ENCODE measurements at places on chromosomes 6 and 20. TPM values are rescaled to one million over a fixed set of nuclear protein-coding genes. Genes with fewer than 3 reads are reported as not detected.

GRCh38 chr6:53925891-53926290, 131.1 kb downstream of the LRRC1 start:
- H3K27me3 ChIP-seq, result no peaks in the 10 kb centered on the region
- DNase-seq, result no peak
- no peak overlapping the region for H3K27ac ChIP-seq
- H3K4me1 ChIP-seq, result peaks cover 36% of the 10 kb centered on the region
- H3K4me3 ChIP-seq, result no peak overlapping the region

DNA sequence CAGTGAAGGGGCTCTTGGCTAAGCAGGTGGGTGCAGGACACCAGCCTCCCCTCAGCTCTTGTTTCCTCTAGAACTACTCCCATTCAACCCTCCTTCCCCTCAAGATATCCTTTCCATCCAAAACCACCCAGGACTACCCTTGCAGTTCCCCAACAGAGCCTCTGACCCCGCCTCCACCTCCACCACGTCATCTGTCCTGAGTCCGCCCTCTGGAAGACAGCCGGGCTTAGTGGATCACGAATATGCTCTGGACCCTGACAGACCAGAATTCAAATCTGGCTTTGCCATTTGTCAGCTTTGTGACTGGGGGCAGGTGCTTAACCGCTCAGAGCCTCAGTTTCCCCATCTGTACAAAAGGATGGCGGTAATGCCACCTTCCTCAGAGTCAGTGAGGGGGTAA, 31.4 kb downstream of the TFEB start:
- H3K27me3 ChIP-seq, result no peaks in the 10 kb centered on the region
- no peaks in the 10 kb centered on the region for H3K36me3 ChIP-seq
- peaks cover 15% of the 10 kb centered on the region for H3K4me1 ChIP-seq

DNA sequence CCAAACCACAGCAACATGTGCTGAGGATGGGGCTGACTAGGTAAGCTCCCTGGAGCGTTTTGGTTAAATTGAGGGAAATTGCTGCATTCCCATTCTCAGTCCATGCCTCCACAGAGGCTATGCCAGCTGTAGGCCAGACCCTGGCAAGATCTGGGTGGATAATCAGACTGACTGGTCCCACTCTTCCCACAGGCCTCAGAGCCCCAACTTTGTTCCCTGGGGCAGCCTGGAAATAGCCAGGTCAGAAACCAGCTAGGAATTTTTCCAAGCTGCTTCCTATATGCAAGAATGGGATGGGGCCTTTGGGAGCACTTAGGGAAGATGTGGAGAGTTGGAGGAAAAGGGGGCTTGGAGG, 1.5 kb upstream of the VEGFA start:
- H3K27ac ChIP-seq, result no peak overlapping the region
- no peak overlapping the region for H3K4me3 ChIP-seq
- DNase-seq, result no peak
- no peaks in the 10 kb centered on the region for H3K36me3 ChIP-seq

DNA sequence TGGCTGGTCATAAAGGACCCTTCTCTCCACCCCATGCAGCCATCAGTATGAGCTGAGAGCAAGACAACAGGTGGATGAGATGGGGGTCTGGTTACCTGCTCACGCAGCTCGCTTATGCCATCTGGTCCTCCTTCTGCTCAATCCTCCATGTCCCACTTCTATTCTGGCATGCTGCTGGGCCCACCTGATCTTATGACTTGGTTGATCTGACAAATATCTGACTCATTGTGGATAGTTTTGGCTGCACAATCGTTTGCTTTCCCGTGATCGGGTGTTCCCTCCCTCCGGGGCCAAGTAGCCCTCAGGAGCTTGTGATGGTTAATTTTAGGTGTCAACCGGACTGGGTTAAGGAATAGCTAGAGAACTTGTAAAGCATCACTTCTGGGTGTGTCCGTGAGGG, 26.6 kb upstream of the ELMO2 start:
- no peak for DNase-seq
- H3K27me3 ChIP-seq, result peaks cover 15% of the 10 kb centered on the region
- peaks cover 7% of the 10 kb centered on the region for H3K36me3 ChIP-seq
- H3K27ac ChIP-seq, result no peak overlapping the region

The NAPB gene
- total RNA-seq, result 13.3 TPM

GRCh38 chr6:16729744-16730143, 31.5 kb downstream of the ATXN1 start:
- no peaks in the 10 kb centered on the region for H3K36me3 ChIP-seq
- H3K27ac ChIP-seq, result no peak overlapping the region
- H3K4me3 ChIP-seq, result no peak overlapping the region
- DNase-seq, result no peak
- no peaks in the 10 kb centered on the region for H3K27me3 ChIP-seq

- peaks cover 40% of the 10 kb centered on the region for H3K27me3 ChIP-seq
- peaks cover 14% of the 10 kb centered on the region for H3K4me1 ChIP-seq
- no peak overlapping the region for H3K4me3 ChIP-seq
- H3K27ac ChIP-seq, result no peak overlapping the region
Observed at GRCh38 chr6:169805242-169805838, 53.9 kb downstream of the ERMARD start.

DNA sequence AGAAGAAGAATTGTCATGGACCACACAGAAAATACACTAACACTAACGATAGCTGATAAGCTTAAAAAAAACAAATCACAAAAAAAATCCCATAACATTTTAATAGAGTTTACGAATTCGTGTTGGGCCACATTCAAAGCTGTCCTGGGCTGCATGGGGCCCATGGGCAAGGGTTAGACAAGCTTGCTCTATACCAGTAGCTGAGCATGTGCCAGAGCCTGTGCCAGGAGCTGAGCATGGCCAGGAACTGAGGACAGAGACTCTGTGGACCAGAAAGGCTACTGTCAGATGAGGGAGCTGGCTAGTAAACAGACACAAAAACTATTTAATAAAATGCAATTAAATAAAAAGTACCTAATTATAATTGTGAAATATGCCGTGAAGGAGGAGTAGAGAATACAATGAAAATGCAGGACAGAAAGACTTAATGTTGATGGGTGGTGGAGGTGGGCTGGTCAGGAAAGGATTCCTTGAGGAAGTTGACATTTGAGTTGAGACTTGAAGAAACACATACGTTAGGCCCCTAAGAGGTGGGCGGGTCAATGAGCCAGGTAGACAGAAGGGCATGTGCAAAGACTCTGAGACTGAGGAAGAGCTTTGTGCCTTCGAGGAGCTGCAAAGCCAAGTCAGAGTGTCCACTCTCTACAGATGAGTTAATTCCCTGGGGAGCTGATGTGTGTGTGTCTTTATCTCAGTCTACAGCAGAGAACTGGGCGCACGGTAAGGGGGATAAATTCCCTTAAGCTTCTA, 66.1 kb downstream of the JPH2 start:
- DNase-seq, result no peak
- H3K27me3 ChIP-seq, result no peaks in the 10 kb centered on the region
- H3K4me1 ChIP-seq, result 0 out of 2 replicates have a peak, but pooled peaks cover 3% of the 10 kb centered on the region
- no peak overlapping the region for H3K27ac ChIP-seq

The MYCT1 gene
- total RNA-seq, result 2.0 TPM

DNA sequence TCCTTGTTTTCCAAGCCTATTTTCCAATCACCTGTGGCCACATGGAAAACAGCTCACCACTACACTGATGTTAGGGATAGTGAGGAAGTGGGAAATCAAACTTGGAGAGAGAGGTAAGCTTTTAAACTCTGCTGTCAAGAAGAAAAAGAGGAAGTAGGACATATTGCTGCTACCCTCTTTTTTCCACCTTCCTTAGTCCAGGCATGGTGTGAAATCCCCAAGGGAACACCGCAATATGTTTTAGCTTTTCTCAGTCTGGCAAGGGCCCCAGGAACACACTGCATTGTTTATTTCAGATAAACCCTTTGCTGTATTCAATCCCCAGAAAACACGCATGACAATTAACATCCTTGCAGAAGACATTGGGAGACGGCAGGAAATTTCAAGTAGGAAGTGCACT, 61.3 kb downstream of the HS3ST5 start:
- peaks cover 5% of the 10 kb centered on the region for H3K36me3 ChIP-seq
- H3K4me1 ChIP-seq, result peaks cover 73% of the 10 kb centered on the region
- DNase-seq, result no peak

DNA sequence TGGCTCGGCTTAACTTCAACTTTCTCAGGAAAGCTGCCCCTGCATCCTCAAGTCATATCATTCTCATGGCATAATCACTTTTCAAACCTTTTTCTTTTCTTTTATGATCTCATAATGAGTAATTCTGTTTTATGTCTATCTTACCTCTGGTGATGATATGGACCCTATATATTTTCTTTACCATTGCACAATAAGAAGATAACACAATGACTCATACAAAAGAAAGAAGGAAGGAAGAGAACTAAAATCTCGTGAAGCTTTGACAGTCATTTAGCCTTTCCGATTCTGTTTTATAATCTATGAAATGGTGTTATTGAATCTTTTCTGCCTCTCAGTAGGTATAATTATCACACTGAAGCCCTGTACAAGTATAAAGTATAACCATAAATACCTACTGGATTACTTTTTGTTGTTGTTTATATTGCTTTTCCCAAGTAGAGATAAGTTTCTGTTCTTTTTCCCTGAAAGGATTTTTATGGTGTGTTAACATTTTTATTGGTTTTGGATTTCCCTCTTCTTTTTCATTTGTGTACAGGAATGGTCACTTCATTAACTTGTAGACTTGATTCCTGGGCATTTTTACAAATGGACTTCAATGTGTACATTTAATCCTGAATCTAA, 300.9 kb downstream of the LAMA2 start:
- H3K27me3 ChIP-seq, result no peaks in the 10 kb centered on the region
- H3K4me1 ChIP-seq, result peaks cover 12% of the 10 kb centered on the region
- no peak for DNase-seq
- H3K36me3 ChIP-seq, result no peaks in the 10 kb centered on the region
- H3K27ac ChIP-seq, result no peak overlapping the region

GRCh38 chr20:23794841-23795240, 31.7 kb downstream of the CST2 start:
- H3K4me3 ChIP-seq, result no peak overlapping the region
- peaks cover 5% of the 10 kb centered on the region for H3K27me3 ChIP-seq
- no peak for DNase-seq
- no peak overlapping the region for H3K27ac ChIP-seq
- H3K4me1 ChIP-seq, result peaks cover 4% of the 10 kb centered on the region

GRCh38 chr20:51132279-51132678, 109.4 kb upstream of the KCNG1 start:
- H3K36me3 ChIP-seq, result no peaks in the 10 kb centered on the region
- no peak overlapping the region for H3K27ac ChIP-seq
- no peak for DNase-seq
- no peak overlapping the region for H3K4me3 ChIP-seq
- no peaks in the 10 kb centered on the region for H3K27me3 ChIP-seq

The GMPR gene
- 2.4 TPM for total RNA-seq

DNA sequence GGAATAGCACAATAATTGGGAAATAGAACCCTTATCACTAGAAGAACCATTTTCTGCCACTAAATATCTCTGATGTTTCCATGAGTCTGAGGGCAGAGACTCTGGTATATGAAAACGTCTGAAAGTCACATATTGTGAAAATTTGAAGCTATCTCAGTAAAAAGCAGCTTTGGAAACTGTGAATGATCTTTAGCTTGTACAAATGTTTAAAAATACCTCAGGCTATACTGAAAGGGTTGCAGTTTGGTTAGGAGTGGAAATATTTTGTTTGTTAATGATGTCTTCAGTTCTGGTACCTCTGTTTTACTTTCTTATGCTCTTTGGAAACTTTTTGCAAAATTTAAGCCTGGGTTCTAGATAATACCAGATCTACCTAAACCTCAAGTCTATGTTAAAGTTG, 135.0 kb downstream of the SLC16A10 start:
- H3K4me1 ChIP-seq, result peaks cover 10% of the 10 kb centered on the region
- no peak for DNase-seq
- no peak overlapping the region for H3K4me3 ChIP-seq
- H3K27me3 ChIP-seq, result no peaks in the 10 kb centered on the region
- no peaks in the 10 kb centered on the region for H3K36me3 ChIP-seq

DNA sequence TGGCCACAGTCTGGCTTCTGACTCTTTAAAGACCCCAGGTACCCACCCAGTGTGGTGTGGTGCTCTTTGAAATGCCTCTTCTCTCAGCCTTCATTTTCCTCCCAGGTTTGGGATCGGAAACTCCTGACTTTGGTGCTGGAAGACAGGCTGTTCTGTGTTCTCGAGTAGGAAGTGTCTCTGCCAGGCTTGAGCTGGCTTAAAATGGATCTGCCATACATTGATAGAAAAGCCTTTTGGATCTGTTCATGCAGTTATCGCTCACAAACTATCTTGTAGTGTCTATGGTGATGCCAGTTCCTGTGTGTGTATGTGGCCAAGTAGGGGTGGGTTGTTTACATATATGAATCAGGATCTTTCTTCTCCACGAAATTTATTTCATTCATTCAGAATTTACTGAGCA, 307.3 kb upstream of the CHD6 start:
- no peak for DNase-seq
- H3K27ac ChIP-seq, result no peak overlapping the region
- 0 out of 2 replicates have a peak, but pooled peaks cover 7% of the 10 kb centered on the region for H3K36me3 ChIP-seq
- no peaks in the 10 kb centered on the region for H3K27me3 ChIP-seq
- H3K4me1 ChIP-seq, result no peaks in the 10 kb centered on the region

The LGSN gene
- 0.18 TPM for total RNA-seq

The TTBK1 gene
- total RNA-seq, result 0.66 TPM

DNA sequence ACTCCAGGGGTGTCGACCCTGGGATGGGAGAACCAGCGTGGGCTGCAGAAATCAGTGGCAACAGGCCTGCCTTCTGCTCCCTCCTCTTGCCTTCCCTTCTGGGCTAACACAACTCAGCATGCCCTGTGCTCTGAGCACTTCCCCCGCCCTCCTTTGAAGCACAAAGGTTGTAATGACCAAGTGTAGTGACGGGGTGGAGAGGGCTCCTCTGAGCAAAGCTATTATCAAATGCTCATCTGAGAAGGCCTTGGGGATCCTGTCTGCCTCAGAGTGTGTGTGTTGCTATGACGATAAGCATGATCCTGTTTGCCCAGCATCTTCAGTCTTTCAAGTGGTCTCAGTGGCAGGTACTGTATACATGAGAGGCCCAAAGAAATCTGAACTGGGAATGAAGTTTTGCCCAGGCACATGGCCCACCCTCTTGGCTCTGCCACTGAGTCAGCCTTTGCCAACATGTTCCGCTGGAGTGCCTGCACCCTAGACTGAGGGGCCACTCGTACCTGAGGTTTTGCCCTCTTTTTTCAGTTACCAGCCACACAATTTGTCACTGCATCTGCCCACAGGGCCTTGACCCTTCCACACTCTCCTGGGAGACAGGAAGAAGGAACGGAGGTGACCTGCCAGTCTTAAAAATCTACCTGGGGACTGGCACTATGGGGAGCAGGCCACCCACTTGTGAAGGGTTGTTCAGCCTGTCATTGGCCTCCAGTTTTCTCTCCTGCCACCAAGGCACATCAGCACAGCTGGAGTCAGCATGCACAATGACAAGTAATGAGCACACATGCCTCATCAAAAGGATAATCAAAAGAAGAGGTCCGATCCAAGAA, 74.5 kb downstream of the GFOD1 start:
- peaks cover 4% of the 10 kb centered on the region for H3K36me3 ChIP-seq
- H3K27me3 ChIP-seq, result no peaks in the 10 kb centered on the region
- H3K4me1 ChIP-seq, result peaks cover 28% of the 10 kb centered on the region
- 0 out of 2 replicates have a peak overlapping the region, but pooled peaks have one; percentile 68 for H3K27ac ChIP-seq

- peak overlapping the region; percentile 15 for H3K27ac ChIP-seq
- peaks cover 43% of the 10 kb centered on the region for H3K4me1 ChIP-seq
- peaks cover 6% of the 10 kb centered on the region for H3K36me3 ChIP-seq
- DNase-seq, result no peak
Observed at GRCh38 chr6:15546591-15546990, 116.2 kb downstream of the DTNBP1 start.

- H3K4me3 ChIP-seq, result no peak within 1 kb of the TSS
- no peak for DNase-seq
- no peak within 1 kb of the TSS for H3K27ac ChIP-seq
- no peaks in the 10 kb centered on the region for H3K4me1 ChIP-seq
Observed at GRCh38 chr6:31927242-31927862, at the start of gene C2. Gene C2 (plus strand): TSS chr6:31927717. CDS start chr6:31927753, 36 bp downstream.
